H7 (cell line): ENCODE measurements at places on chromosomes 12 and 14.

GRCh38 chr12:48070033-48070432 is 35.8 kb downstream of the SENP1 start:
- no peak for DNase-seq

- no peak for DNase-seq
Observed at GRCh38 chr12:95216711-95217376, 423 bp downstream of the FGD6 start.

GRCh38 chr12:42564996-42565395 is 24.6 kb downstream of the PRICKLE1 start:
- no peak for DNase-seq

- peak; percentile 23 for DNase-seq
Observed at GRCh38 chr14:31270196-31270772, 62.7 kb upstream of the HECTD1 start.

GRCh38 chr12:110537605-110538409 is 35.7 kb downstream of the RAD9B start:
- no peak for DNase-seq

GRCh38 chr12:96112733-96113132 is 77.3 kb upstream of the LTA4H start:
- no peak for DNase-seq

DNA sequence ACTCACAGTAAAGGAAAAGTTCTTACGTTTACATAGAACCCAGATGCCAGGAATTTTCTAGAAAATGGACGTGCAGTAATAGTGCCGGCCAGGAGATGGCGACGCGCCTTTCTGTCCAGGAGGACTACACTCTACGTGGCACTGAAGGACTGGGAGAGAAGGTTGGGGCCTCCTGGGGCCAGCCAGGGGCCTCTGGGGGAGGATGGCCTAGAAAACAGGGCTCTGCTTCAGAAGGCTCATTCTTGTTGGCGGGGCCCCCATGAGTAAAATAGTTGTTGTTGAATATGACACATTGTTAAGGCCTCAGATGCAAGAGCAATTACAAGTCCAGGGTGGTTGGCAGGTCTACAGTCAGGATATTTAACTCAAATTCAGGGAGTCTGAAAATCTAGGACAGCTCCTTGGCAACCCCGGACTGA is 120.1 kb upstream of the MAX start:
- DNase-seq: peak; percentile 70

DNA sequence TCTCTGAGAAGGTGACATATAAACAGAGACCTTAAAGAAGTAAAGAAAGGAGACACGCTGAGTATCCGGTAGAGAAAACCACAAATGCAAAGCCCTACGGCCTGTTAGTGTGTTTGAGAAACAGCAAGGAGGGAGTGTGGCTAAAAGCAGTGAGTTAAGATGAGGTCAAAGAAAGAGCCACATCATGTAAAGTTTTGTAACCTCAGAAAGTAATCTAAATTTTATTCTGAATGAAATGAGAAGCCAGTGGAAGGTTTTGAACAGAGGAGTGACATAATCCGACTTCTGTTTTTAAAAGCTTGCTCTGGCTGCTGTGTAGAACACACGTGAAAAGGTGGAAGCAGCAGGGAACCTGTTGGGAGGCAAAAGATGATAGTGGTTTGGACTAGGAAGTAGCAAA is 32.6 kb downstream of the PPP2R5E start:
- DNase-seq: no peak

- DNase-seq: no peak
Observed at GRCh38 chr12:14577344-14577743, 9.7 kb upstream of the PLBD1 start.

DNA sequence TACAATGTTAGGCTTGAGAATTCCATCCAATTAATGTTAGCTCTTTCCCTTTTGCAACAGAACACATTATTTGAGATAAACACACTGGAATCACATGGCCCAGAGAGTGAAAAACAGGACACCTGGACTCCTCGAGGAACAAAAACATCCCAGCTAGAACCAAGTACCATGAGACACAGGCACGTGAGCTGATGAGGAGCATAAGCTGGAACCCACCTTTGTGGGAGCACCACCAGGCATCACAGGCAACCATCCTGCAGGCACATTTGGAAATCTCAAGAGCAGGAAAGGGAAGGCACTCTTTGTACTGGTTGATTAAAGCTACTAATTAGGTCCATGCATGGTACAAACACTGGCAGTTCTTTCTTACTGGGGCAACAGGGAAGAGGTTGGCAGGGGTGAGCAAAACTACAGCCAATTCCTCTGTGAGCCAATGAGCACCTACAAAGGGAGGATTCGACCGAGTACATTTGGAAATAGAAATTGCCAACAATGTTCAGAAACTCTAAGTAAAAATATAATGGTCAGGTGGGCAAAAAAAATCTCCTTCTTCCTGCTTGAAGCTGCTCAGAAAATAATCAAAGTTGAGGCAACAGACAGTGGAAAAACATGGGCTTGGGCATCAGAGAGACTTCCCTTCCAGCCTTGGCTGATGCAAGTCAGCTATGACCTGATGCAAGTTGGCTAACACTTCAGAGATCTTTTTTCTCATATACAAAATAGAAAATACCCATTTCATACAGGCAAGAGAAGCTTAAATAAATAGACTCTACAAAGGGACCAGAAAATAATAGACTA is 216.7 kb downstream of the NUAK1 start:
- DNase-seq: no peak

GRCh38 chr12:114361545-114361944 is 44.4 kb downstream of the TBX5 start:
- no peak for DNase-seq

DNA sequence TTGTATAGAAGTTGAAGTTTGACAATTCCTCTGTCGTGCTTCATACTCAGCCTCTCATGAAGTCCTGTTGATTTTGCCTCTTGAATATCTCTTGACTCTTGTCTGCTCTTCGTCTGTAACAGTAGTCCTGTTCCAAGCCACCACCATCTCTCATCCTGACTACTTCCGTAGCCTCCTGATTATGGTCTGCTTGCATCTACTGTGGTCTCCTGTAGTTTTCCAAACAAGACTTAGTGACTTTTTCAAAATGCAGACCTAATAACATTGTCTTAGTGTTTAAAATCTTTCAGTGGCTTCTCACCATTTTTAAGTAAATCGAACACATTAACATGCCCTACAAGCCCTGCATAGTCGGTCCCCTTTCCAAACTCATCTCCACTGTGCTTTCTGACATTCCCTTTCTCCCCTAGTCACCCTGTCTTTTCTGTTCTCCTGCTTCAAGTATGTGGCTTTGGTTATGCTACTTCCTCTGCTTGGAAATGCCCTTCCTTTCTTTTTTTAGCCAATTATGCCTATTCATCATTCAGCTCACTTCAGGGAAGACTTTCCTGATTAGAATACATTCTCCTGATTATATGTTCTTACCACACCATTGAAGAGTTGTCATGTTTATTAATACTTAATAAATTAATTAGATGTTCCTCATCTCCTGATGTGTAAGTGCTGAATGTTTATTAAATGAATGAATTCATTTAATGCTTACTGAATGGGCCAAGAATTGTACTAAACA is 2.0 kb downstream of the SCYL2 start:
- no peak for DNase-seq

GRCh38 chr14:33362934-33363333 is 424.3 kb downstream of the NPAS3 start:
- peak; percentile 32 for DNase-seq

DNA sequence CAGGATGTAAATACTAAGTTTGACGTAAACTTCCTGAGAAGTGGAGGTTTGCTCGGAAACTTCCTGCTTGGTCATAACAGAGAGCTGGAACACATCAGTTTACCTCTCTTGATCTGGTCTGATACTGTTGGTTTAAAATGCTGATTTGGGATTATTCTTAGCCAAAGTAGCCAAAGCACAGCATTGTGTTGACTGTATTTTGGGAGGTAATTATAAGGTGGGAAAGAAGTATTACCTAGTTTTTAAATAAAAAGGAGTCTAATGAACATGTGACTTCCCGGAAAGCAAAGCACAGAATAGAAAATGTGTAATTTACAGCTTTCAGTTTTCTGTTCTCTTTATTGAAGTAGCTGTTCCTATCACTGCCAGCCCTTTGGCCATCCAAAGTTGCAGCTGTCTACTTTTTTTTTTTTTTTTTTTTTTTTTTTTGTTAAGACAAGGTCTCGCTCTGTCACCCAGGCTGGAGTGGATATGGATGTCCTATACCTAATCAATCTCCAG is 52.2 kb upstream of the SRP54 start:
- DNase-seq: no peak

- DNase-seq: peak; percentile 14
Observed at GRCh38 chr14:61864329-61864898, 102.2 kb downstream of the SNAPC1 start.

DNA sequence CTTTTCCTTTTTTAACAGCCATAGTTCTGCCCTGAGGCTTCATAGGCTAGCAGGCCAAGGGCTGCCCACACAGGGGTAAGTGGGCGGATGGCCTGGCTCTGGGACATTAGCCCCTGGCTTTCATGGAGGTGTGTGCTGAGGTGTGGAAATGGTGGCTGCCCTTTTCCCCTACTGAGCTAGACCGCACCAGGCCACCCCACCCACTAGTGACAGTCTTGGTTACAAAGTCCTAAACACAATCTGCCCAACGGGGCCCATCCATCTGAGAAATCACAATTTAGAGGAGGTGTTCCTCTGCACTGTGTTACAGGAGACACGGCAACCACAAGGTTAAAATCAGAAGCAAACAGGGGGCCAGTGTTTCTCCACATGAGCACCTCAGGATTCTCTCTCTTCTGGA is 35.6 kb downstream of the APPL2 start:
- no peak for DNase-seq

DNA sequence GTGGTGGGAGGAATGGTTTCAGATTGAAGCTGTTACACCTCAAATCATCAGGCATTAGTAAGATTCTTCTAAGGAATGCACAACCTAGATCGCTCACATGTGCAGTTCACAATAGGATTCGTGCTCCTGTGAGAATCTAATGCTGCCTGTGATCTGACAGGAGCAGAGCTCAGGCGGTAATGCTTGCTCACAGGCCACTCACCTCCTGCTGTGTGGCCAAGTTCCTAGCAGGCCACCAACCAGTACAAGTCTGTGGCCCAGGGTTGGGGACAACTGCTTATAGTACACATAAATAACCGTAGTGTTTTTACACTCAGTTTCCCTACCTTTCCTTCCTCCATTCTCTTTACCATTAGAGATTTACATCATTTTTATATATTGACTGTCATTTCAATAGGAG is 121.4 kb downstream of the SLCO1B3 start:
- DNase-seq: no peak

- DNase-seq: no peak
Observed at GRCh38 chr14:70934502-70935134, 27.4 kb downstream of the PCNX1 start.

- DNase-seq: peak; percentile 23
Observed at GRCh38 chr12:56229082-56229481, 769 bp upstream of the SLC39A5 start.

DNA sequence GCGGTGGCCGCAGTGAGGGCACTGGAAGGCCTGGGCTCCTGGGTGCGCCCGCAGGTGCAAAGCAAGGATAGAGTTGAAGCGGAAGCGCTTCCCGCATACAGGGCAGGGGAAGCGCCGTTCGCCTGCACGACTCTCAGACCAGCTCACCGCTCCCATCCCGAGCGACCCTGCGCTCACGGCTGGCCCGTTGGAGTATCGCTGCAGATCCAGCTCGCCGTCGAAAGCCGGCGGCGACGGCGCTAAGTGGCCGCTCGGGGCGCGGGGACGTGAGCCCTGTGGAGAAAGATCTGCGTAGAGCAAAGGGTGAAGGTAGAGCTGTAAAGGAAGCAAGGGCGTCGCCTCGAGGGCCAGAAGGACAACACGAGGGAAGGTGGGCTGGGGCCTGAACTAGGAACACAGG is 5.4 kb downstream of the ZNF219 start:
- peak; percentile 61 for DNase-seq

- no peak for DNase-seq
Observed at GRCh38 chr12:132422040-132422380, 67.9 kb upstream of the FBRSL1 start.

- no peak for DNase-seq
Observed at GRCh38 chr12:104741077-104741476, 217.0 kb downstream of the SLC41A2 start.

DNA sequence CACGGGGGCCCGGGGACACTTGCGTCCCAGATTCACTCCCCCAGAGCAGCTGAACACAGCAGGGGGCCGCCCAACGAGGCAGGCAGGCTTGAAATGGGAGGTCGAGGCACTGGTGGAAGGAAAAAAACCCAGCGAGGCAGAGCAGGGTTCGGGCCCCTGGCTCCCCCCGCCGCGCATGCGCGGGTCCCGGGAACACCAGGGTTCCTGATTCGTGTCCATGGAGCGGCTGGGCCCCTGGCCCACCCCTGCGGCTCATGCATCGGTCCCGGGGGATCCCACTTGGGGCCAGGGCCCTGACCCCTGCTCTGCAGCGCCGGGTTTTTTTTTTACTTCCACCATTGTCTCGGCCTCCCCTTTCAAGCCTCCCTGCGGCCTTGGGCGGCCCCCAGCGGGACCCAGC is 321.5 kb downstream of the ALG10 start:
- DNase-seq: no peak

DNA sequence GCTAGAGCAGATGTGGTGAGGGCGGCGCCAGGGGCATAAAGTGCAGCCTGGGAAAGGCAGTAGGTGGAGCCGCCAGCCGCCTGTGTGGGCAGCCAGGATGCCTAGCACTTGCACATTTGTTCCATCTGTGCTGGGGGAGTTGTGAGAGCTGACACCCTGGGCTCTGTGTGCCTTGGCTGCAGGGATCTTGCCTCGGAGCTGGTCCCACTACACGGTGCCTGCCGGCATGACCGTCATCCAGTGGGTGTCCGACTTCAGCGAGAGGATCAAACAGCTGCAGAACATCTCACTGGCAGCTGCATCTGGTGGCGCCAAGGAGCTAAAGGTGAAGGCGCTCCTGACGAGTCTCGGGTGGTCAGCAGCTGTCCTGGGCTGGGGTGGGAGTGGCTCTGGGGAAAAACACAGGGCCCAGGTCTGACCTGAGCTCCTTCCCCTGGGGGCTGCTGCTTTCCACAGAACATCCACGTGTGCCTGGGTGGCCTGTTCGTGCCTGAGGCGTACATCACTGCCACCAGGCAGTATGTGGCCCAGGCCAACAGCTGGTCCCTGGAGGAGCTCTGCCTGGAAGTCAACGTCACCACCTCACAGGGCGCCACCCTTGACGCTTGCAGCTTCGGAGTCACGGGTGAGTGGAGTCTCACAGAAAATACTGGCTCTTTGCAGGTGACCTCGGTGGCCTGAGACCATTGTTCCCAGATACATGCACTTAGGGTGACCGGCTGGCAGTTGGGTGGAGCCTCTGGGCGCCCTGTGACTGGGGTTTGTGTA is 37.4 kb downstream of the HSP90AA1 start:
- peak; percentile 28 for DNase-seq

DNA sequence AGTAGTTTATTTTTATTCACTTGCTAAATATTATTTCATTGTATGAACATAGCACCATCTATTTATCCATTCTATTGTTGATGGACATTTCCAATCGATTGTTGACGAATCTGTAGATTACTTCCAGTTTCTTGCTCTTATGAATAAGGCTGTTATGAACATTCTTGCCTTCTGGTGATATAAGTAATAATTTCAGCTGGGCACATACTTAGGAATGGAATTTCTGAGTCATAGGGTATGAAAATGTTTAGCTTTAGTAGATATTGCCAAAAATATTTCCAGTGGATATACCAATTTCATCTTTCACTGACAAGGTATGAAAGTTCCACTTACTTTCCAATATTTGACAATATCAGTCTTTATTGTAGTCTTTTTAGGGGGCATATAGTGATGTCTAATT is 468.5 kb downstream of the ETNK1 start:
- DNase-seq: no peak
